ENCODE measurements at places on chromosomes 16 and 17.
A peak's percentile ranks its signal among the peaks of the same experiment; 100 is the strongest.

- no peak for DNase-seq
Observed at GRCh38 chr17:37756051-37756450, 11.2 kb upstream of the HNF1B start.

- DNase-seq: no peak
Observed at GRCh38 chr17:31318298-31318801, 3.1 kb downstream of the EVI2A start.

- no peak for DNase-seq
Observed at GRCh38 chr16:68784226-68784625, 47.1 kb downstream of the CDH1 start.

DNA sequence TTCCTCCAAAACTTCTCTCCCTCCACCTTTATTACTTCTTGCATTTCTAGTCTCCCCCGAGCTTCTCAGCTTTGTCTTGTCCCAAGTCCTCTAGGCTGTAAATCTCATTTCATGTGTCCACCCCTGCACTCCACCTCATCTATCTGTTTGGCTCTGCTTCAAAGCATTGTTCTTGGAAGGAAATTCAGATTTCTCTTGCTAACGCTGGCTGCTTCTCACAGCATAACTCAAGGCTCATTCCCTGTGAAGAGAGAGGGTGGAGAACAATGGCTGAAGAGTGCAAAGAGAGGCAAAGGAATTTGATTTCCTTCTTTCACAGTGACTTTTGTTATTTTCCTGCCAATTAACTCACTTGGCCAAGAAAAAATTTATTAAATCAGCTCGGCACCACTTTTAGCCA lies 476.5 kb downstream of the TMEM114 start:
- no peak for DNase-seq

DNA sequence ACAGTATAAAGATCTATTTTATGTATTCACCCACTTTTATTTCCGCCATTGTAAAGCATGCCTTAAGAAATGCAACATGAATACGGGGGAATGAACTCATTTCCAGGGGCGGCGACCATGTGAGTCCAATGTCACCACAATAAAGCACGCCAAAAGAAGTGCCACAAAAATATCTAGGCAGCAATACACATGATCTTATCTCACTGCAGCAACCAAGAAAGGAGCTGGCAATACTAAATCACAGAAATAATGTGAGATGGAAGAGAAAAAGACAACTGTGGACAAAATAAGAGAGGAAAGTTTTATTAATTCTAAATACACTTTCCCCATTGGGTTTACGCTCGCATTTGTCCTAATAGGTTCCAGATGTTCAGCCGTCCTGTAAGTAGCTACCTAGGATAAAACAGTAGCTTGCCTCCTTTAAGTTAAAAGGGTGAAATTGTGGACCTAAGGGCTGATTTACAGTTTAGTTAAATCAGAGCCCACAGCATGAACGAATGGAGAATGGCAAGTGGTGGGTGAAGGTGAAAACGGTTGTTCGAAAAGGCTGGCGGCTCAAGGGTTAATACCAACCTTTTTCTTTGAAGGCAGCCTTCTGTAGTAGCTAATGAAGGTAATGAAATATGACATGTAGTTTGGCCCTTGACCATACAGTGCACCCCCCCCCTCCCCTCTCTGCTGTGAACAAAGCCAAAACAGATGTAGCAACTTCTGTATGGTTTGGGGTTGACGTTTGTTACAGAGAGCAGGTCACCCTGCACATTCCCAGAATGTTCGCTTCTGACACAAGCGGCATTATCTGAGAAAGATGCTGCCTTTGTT lies 504.2 kb upstream of the PSMD7 start:
- no peak for DNase-seq

- no peak for DNase-seq
Observed at GRCh38 chr16:80045861-80046260, 445.3 kb upstream of the MAF start.

DNA sequence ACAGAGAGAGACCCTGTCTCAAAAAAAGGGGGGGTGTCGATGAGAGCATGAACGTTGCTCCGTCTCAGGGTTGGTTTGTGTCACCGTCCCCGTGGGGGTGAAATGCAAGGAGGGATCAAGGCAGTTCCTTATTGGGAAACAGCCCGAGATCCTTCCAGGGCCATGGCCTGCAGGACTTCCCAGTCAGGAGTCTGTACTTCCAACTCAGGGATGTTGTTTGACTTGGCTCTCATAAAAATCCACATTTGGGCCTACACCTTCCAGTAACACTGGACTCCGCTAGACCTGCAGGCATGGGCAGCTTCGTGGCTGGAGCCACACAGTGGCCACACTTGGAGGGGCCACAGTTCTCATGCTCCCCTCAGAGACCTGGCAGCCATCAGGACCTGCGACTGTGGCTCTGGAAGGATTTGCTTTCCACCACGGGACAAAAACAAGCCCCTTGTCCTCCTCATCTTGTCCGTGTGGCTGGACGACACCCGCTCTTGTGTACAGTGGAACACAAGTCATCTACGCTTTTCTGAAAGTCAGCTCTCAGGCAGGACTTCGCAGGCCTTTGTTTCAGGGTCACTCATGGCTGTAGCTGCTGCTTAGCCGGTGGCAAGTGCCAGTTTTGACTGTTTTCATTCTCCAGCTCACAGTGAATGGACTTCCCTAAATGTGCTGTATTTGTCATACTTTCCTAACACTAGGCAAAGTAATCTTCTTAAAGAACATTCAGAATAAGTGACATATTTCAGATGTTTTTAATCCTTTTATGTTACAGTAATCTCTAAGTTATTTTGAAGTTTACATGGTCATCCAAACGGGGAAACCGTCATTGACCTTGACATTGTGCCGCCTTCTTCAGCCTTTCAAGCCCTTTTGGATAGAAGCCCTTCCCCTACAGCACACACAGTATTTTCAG lies 24.2 kb upstream of the IL17C start:
- DNase-seq: no peak

- DNase-seq: no peak
Observed at GRCh38 chr16:84943620-84944019, 67.7 kb downstream of the ZDHHC7 start.

GRCh38 chr17:21190078-21190477 lies 23.9 kb downstream of the TMEM11 start:
- no peak for DNase-seq

DNA sequence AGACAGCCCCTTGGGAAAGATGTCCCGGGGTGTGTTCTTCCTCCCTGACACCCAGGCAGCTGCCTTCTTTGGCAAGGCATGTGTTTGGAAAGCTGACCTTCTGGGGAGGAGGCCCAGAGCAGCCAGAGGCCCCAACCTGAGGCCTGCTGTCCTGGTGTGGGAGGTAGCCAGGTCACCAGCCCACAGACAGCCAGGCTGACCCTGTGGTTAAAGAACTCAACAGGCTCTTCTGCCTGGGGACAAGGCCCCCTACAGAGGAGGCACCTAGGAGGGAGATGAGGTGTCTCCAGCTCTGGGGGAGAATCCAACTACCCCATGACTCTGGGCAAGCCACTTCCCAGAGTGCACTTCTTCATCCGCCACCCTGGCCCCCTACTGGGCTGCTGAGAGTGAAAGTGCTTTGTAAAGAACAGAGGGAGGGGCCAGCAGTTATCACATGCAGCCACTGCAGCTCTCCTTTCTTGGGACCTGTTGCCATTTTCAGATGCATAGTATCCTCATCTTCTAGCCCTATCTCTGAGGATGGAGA lies 13.1 kb upstream of the SREBF1 start:
- DNase-seq: peak; percentile 29

- DNase-seq: peak; percentile 61
Observed at GRCh38 chr17:48593840-48594537, 410 bp upstream of the HOXB5 start.

Data from activated CD8-positive, alpha-beta memory T cell treated with anti-CD3 and anti-CD28 coated beads for 4 hours (primary cell).